ENCODE measurements at places on chromosomes 4 and X.

DNA sequence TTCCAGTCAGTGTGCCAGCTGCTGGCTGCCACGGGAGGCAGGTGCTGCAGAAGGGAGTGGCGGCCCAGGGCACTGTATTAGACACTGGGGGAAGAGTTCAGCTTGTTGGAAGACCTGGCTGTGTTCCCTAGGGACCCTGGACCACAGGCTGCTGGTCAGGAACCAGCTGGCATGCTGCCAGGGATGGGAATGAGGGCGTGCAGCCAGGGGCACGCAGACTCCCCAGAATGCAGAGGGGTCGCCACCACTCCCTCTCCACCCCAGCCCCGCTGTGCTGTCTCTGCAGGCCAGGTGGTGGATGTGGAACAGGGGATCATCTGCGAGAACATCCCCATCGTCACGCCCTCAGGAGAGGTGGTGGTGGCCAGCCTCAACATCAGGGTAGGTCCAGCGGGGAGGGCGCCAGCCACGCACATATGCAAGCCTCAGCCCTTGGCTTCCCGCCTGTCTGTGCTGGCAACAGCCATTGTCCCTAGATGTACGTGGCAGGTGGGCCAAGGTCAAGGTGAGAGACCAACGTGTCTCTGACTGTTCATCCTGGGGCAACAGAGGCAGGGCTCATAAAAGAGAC, 12.3 kb downstream of the ABCD1 start:
- DNase-seq, result no peak

- DNase-seq, result no peak
Observed at GRCh38 chr4:47128991-47129390, 97.6 kb downstream of the GABRB1 start.

DNA sequence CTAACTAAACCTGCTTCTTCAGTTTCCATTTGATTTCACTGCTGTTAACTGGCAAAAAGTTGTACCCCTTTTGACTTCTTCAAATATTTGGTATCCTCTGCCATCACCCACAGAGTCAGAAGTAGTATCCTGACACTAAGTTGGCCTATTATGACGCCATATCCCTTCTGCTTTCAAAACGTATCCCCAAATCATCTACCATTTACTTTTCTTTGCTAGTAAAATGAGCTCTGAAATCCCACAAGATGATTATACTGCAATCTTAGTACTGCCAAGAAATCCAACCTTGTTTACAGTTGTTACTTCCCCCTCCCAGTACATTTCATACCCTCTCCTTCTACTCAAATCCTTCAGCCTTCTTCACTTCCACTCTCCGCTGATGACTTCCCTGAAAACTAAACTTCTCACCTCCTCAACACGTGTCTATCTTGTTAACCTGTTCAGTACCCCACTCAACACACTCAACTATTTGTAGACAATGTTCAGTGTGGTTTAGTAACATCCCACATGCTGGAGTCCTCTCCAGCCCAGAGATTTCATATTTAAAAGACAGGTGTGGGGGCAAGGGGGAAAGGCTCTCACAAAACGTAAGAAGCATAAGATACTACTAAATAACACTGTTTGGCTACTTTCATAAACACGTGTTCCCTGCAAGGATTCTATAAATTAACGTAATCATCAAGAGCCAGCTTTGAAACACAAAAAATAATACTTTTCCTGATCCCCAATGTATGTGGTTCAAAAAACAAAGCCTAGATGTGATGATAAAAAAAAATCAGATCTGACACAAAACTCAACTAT, 1.3 kb downstream of the NAF1 start:
- no peak for DNase-seq

DNA sequence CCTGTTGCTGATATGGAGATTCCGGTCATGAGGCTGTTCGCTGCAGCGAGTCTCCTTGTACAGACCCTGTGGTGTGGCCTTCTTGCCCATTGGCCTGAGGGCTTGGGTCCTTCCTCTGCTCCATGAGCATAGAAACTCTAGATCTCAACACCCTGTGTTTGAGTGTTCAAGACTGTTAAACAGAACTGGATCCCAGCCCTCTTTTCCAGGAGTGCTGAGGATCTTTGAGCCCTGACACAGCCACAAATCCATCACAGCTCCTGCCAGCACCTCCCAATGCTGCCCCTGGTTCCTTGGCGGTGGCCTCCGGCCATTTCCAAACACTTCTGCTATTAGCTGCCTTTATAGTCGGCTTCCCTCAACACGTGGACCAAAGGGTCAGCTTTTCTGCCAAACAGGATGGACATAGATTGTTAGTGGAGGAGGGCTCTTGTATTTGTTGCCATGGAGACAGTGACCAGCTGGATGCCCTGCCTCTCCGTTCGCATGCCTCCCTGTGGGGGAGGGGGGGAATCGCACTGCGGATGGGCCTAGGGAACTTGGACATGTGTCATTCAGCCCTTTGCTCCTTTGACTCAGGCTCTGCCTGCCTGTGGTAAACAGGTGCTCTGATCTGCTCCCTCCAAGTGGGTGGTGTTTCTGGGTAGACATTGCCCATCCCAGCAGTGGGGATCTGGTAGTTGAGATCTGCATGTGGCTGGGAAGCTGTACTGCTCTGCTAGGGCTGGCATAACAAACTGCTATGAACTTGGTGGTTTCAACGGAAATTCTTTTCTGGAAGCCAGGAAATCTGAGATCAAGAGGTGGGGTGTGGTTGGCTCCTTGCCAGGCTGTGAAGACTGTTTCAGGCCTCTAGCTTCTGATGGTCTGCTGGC, 6.9 kb upstream of the WDR1 start:
- peak; percentile 40 for DNase-seq

DNA sequence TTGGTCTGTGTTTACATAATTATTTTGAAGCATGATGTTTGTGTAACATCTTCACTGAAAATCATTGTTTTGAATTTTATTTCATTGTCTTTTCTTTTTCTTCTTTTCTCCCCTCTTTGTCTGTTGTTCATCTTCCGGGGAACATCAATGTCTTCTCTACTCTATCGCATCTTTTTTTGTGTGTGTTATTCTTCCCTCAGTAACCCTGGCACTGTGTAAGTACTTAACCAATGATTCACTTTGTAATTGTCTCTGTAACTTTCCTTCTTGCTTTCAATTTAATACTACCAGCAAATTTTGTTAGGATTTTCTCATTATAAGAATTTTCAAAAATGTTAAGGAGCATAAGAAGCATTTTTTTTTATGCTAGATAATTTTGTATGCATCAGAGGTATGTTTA, 130.8 kb downstream of the PDLIM5 start:
- no peak for DNase-seq

DNA sequence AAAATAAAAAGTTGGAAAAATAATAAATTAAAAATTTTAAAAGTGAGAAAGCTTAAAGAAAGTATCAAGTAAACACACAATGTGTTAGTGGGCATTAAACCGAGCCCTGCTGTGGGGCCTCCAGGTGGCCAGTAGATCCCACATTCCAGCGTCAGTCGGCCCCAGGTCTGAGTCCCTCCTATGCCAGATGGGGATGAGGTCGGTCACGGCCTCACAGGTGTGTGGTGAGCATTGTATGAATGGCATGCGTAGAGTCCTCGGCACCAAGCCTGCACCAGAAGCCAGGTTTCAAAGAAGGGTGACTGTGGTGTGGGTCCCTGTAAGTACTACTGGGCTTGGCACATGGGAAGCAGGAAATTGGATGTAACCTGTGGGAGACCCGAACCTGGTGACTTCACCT, 75.6 kb upstream of the MSX1 start:
- DNase-seq, result no peak

GRCh38 chr4:20773144-20773997, 73.1 kb downstream of the PACRGL start:
- DNase-seq, result no peak

DNA sequence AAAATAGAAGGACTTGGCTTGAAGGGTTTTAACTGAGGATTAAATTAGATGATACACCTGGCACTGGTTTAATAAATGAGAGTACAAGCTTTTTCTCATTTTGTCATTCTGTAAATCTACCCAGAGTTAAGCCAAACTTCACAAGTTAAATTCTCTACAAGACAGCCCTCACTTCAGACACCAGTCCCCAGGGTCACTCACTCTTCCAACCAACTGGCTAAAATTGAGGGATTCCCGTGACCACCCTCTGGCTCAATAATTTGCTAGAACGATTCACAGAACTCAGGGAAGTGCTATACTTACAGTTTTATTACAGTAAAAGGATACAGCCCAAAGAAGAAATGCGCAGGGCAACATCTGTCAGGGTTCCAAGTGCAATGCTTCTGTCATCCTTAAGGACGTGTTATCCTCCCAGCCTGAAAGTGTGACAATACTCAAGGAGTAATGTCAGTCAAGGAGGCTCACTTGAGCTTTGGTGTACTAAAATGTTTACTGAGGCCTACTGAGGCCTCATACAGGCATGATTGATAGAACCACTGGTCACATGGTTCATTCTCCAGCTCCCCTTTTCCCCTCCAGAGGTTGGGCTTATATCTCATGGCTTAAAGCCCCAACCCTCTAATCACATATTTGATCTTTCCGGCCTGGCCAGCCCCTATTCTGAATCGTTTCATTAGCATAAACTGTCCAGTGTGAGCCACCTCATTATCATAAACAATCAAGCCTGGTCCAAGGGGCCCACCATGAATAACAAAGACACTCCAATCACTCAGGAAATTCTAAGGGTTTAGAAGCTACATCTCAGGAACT, 9.6 kb upstream of the TMSB4X start:
- no peak for DNase-seq

GRCh38 chr4:24720979-24721378, 74.4 kb upstream of the SOD3 start:
- DNase-seq, result no peak

GRCh38 chr4:146510942-146511341, 10.8 kb downstream of the SLC10A7 start:
- no peak for DNase-seq

GRCh38 chrX:4622486-4623167, 909.2 kb upstream of the PRKX start:
- DNase-seq, result no peak

- no peak for DNase-seq
Observed at GRCh38 chr4:114257501-114257900, 278.1 kb upstream of the ARSJ start.

GRCh38 chrX:39985551-39985950, 112.2 kb downstream of the BCOR start:
- no peak for DNase-seq

GRCh38 chrX:1754077-1754476, 139.2 kb downstream of the ASMT start:
- DNase-seq, result no peak

GRCh38 chr4:8644461-8644891, 51.9 kb downstream of the CPZ start:
- no peak for DNase-seq

DNA sequence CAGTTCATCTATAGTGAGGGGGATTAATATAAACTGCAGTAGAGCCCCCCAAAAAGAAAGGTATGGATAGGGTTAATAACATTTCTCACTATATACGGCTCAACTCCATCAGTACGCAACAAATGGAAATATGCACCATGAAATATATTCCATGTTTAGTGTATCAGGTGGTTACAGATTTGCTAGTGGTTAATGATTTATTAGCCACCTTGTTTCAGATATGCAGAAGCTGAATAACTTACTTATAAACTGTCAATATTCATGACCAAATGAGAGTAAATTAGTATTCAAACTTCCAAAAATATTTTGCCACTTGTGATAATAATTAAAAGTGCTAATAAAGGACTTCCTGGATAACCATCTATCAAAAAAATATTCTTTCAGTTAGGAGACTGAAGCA, 14.8 kb downstream of the AMTN start:
- no peak for DNase-seq

DNA sequence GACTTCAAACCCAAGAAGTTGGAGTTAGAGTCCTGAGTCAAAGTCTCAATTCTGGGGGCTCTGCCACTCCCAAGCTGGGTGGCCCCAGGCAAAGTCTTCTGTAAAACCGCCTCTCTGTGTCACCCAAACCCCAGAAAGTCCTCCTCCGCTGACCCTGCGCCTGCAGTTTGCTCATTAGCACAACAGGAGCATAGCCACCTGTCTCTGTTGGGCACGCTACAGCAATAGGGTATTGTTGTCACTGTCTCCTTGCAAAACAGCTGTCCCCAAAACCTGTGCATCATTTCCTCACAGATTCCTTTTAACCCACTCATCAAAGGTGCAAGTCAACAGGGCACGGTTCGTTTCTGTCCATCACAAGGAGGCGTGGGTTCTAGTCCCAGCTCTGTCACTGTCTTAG, 8.0 kb upstream of the DGAT2L6 start:
- DNase-seq, result no peak

GRCh38 chr4:6591313-6591712, 16.3 kb downstream of the MAN2B2 start:
- DNase-seq, result no peak

DNA sequence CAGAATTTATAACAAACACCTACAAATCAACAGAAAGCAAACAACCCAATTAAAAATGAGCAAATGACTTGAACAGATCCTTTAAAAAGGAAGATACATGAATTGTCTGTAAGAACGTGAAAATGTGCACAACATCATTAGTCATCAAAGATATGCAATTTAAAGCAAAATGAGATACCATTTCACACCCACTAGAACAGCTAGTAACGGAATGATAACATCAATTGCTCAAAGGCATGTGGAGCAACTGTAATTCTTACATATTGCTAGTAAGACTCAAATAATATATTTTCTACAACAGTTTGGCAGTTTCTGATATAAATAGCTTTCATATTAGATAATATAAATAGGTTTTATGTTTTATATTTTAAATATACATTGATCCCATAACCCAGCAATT, 82.5 kb downstream of the LCORL start:
- DNase-seq, result no peak

GRCh38 chrX:2395261-2395992, 105.3 kb downstream of the DHRSX start:
- no peak for DNase-seq

DNA sequence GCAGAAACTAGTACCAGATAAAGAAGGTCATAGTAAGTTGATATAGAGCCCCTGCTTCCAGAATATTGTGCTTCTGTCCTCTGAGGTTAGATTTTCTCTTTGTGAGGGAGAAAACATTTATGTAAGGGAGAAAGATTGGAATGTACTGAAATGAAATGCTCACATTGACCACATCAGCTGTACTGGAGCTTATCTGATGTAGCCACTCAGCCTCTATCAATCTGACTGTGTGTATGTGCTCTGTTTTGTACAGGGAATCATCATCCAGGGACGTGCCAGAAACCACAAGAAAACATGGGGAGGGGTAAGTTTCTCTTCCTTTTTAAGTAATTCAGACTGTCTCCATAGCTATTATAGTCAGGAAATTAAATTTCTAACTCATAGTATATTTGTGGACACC, 56.8 kb downstream of the PRRG1 start:
- DNase-seq, result no peak

Data from stimulated activated CD4-positive, alpha-beta T cell treated with anti-CD3 and anti-CD28 coated beads, Interleukin-4, amount 100 ng/mL, for 4 hours (primary cell).